AG09319 (cell line): ENCODE measurements at places on chromosomes 12 and 14.
A peak's percentile ranks its signal among the peaks of the same experiment; 100 is the strongest.

DNA sequence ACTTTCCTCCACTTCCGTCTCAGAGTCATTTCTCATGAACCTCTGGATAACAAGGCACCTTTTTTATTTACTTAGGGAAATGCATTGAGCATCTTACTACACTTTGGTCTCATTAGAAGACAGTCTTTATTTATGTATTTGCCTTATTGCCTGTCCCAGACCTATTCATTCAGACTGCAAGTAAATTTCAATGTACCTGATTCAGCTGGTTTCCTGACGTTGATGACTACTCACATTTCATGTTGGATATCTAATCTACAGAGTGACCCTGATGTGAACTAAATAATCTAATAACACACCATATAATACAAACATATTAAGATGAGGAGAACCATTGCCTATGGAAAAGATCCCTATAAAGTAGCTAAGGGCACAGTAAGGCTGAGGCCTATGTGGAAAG lies 267.7 kb downstream of the SLC6A15 start:
- DNase-seq: no peak

DNA sequence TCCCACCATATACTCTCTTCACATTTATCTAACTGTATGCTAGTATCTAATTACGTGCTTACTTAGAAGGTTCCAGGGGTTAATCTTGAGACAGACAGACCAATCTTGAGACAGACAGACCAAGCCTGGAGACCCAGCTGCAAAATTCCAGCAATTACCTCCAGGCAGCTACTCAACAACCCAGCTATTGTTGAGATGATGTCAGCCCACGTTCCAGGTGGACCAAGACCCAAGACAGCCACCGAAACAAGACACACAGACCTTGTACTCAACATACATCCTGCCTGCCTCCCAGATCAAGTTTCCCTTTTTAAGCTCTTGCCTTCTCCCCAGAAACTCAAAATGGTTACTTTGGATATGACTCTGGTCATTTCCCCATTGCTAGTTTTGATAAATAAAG lies 64.9 kb upstream of the VASH1 start:
- no peak for DNase-seq

- no peak for DNase-seq
These were observed 233.0 kb downstream of the SLC41A2 start for GRCh38 chr12:104724992-104725585.

DNA sequence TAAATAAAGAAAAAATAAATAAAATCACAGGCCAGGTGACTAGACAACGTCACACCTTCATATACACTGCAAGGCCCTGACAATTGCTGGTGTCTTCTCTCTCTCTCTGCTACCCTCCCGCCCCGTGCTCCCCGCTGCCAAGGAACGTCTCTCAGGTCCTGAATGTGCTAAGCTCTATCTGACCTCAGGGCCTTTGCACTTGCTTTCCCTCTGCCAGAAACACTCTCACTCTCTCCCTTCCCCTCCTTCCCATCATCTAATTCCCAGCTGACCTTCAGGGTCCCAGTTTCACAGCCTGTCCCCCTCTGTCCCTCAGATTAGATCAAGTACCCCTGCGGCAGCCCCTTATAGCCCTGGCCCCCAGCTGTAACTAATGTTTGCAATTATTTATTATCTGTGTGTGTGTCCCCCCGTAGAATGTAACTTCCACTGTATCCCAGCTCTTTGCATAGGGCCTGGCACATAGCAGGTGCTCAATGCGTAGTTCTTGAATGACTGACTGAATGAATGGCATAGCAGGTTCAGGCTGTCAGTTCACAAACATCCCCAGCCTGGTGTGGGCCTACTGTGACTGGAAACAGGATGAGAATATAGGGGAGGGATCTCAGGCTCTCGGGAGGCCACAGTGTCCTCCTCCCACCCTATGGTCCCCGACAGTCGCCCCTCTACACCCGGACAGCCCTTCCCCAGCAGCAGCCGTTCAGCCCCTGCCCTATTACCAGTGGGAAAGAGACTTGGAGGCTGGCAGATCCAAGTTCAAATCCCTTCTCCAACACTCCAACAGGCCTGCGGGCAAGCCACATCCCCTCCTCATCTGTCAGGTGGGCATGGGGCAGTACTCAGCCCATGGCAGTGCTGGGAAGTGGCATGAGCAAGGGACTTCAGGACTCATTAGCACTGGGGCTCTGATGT lies 6.6 kb downstream of the BEGAIN start:
- no peak for DNase-seq

GRCh38 chr14:93884950-93885349 lies 42.2 kb upstream of the FAM181A start:
- DNase-seq: no peak

DNA sequence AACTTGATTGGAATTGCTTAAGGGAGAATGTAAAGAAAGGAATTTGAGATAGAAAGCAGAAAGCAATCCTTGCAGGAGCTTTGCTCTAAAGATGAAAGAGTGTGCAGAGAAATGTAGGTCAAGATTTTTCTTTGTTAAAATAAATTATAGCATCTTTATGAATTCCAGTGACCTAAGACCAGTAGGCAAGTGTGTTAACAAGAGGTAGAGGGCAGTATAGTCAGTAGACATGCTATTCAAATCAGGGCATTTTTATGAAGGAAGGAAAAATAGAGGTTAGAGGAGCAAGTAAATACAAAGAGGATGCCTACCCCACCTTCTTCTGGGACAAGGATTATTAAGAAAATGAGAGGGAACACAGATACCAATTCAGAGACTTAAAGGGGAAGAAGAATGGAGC lies 148.5 kb downstream of the PLCZ1 start:
- DNase-seq: no peak

GRCh38 chr14:95440951-95441350 lies 75.5 kb downstream of the SYNE3 start:
- no peak for DNase-seq

GRCh38 chr12:124241776-124242528 lies 52.9 kb upstream of the RFLNA start:
- DNase-seq: no peak

DNA sequence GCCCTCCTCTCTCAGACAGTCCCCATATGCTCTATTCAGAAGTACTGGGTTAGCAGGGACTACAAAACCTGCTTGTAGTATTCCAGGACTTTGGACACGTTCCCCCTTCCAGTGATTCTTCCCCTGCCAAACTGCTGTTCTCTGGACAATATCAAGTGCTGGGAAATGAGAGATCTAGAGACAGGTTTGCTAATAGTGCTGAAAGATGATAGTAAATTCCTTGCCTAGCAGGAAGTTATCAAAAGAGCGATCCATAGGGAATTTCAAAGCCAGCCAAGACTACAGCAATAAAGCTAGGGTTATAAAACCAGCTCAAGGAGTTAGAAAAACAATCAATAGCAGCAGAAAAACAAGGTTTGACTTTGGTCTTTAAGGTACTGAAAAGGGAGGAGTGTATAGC lies 15.2 kb downstream of the SLC7A8 start:
- DNase-seq: no peak

GRCh38 chr12:56661979-56662638 lies 16.3 kb upstream of the ATP5F1B start:
- no peak for DNase-seq

- DNase-seq: no peak
These were observed 1444.3 kb downstream of the AACS start for GRCh38 chr12:126509572-126509971.

- DNase-seq: no peak
These were observed 54.9 kb downstream of the EID3 start for GRCh38 chr12:104358353-104359003.

- no peak for DNase-seq
These were observed 29.4 kb downstream of the ELK3 start for GRCh38 chr12:96223411-96224218.

DNA sequence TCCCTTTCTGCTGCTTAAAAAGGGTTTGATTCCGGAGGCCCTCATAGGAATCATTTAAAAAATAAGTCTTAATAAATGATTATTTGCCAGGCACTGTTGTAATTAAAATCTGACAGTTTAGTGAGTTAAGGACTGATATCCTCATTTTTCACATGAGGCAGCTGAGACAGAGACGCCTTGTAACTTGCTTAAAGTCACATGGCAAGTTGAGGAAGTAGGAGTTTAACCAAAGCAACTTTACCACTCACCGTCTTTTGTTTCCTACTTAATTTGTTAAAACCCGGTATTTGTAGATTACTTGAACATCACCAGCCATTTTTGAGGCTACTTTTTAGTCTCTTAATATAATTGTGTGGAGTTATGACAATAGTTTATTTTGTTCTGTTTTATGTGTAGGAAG lies 2.4 kb downstream of the TIGAR start:
- no peak for DNase-seq

DNA sequence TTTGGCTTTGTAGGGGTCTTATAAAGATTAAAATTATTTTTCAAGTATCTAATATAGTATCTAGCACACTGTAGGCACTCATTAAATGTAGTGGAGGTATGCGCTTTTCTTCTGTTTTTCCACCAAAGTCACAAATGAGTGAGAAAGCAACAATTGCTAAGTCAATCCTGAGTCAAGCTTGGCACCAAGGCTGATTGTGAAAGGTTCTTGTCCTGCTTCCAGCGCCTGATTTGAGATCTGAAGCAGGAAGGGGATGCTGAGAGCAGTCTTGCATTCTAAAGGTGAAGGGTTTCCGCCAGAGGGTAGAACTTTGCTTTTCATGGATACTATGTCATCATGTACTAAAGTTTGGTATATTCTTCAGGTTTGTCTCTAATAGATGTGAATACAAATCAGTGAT lies 64.9 kb upstream of the DAAM1 start:
- peak; percentile 4 for DNase-seq

DNA sequence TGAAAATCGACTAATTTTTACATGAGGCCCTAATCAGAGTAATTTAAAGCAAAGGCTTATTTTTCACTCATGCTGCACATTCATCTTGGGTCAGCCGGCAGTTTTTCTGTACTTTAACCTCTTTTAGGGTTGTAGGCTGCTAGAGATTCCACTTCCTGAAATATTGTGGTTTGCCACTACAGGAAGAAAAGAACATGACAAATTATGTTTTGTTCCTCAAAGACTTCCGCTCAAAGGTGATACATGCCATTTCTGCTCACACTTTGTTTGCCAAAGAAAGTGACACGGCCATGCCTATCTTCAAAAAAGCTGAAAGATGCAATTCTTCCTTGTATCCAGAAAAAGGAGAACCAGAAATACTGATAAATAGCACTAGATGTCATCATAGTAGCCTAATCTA lies 183.4 kb upstream of the PPFIA2 start:
- DNase-seq: no peak
